ENCODE measurements at places on chromosomes 6 and 20. TPM values are rescaled to one million over a fixed set of nuclear protein-coding genes. Genes with fewer than 3 reads are reported as not detected.

Gene PPP1R3G
- 0.55 TPM for total RNA-seq

- no peak overlapping the region for H3K27ac ChIP-seq
- H3K4me1 ChIP-seq: peaks cover 3% of the 10 kb centered on the region
Observed at GRCh38 chr20:51258582-51259165, 235.8 kb upstream of the KCNG1 start.

DNA sequence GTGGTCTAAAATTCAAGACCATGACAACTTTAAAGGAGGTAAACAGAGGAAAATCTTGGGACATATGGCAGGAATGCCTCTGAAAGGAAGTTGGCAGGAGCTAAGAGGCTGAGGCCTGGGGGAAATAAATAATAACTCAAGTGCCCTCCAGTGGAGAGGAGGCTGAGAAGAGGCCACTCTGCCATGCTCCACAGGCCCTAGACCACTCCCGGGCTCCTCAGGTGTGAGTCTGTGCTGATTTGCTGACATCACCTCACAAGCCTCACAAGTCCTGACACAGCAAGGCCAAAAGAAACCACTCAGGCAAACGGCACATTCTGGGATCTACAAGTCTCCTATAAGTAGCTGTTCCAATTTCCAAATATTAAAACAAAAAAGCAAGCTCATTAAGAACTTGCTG is 91.0 kb upstream of the RIPOR2 start:
- no peaks in the 10 kb centered on the region for H3K27me3 ChIP-seq
- H3K4me3 ChIP-seq: no peak overlapping the region
- no peaks in the 10 kb centered on the region for H3K4me1 ChIP-seq
- no peaks in the 10 kb centered on the region for H3K36me3 ChIP-seq
- no peak for DNase-seq

DNA sequence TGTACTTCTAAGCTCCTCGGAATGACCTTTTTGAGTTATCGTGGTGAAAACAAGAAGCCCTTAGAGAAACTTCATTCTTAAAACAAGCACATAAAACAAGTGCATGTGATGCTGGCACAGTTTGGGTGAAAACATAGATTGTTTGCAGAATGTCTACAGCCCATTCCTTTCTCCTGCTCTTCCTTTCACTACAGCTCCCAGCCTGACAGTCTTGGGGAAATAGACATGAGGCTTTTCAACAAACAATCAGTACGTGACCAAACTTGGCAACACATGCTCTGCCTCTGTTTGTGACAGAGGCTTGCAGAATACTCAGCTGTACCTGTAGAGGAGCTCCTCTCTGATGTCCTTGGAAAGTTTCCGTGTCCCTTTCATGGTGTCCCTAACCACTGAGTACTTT is 321.6 kb downstream of the ZFAND3 start:
- no peak overlapping the region for H3K4me3 ChIP-seq
- H3K27me3 ChIP-seq: no peaks in the 10 kb centered on the region
- peaks cover 4% of the 10 kb centered on the region for H3K36me3 ChIP-seq

GRCh38 chr20:20823476-20823881 is 111.0 kb upstream of the RALGAPA2 start:
- H3K27me3 ChIP-seq: peaks cover 8% of the 10 kb centered on the region
- H3K4me1 ChIP-seq: peaks cover 10% of the 10 kb centered on the region
- H3K36me3 ChIP-seq: no peaks in the 10 kb centered on the region
- no peak for DNase-seq
- no peak overlapping the region for H3K27ac ChIP-seq
- no peak overlapping the region for H3K4me3 ChIP-seq

GRCh38 chr6:166775180-166775922 is 148.3 kb upstream of the RPS6KA2 start:
- H3K4me1 ChIP-seq: no peaks in the 10 kb centered on the region
- no peak for DNase-seq
- H3K27ac ChIP-seq: no peak overlapping the region
- no peaks in the 10 kb centered on the region for H3K36me3 ChIP-seq
- no peak overlapping the region for H3K4me3 ChIP-seq

DNA sequence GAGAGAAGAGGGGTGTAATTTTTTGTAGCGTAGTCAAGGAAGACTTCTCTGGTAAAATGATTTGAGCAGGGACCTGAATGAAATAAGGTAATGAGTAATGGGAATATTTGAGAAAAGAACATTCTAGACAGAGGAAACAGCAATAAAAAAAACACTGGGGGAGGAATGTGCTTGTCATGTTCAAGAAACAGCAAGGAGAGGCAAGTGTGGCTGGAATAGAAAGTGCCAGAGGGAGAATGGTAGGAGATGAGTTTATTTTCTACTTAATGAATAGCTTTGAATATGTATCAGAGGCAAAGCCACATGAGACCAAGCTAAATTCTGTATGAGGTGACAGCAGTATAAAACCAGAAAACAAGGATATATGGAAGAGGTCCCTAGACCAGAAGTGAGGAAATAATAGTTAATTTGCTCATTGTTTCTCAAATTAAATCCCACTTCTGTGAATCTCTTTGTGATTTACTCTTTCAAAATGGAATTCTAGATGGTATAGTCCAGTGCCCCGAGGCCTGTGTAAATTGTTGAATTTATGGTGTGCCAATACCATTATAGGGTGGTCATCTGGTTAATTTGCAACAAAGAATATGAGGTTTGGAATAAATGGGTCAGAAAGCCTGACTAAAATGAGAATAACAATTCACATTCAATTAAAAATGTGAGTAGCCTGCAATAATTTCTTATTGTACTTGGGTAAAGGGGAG is 170.2 kb downstream of the CDKAL1 start:
- H3K27me3 ChIP-seq: no peaks in the 10 kb centered on the region
- H3K4me1 ChIP-seq: peaks cover 31% of the 10 kb centered on the region
- no peaks in the 10 kb centered on the region for H3K36me3 ChIP-seq
- DNase-seq: no peak

- H3K4me3 ChIP-seq: no peak overlapping the region
- H3K4me1 ChIP-seq: peaks cover 20% of the 10 kb centered on the region
- H3K36me3 ChIP-seq: no peaks in the 10 kb centered on the region
- H3K27ac ChIP-seq: no peak overlapping the region
- no peak for DNase-seq
Observed at GRCh38 chr6:18048953-18049630, 61.7 kb upstream of the KIF13A start.

DNA sequence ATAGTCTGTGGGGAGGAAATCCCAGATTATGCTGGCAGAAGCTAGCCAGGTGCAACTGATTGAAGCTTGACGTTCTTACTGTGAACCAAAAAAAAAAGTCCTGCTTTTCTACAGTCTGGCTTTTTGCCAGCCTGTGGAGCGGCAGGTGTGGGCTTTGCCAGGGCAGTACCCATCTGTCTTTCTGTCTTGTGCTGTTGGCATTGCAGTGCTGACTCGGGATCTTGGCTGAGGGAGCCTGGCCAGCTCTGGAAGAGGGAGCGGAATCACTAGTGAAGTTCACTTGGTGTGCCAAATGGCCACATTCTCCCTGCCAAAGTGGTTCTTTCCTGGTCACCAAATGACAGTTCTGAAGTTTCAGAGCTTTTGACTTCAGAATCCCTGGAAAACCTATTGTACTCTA is 5.0 kb downstream of the KIF3B start:
- no peaks in the 10 kb centered on the region for H3K36me3 ChIP-seq
- H3K27ac ChIP-seq: no peak overlapping the region
- no peak overlapping the region for H3K4me3 ChIP-seq
- H3K27me3 ChIP-seq: no peaks in the 10 kb centered on the region

DNA sequence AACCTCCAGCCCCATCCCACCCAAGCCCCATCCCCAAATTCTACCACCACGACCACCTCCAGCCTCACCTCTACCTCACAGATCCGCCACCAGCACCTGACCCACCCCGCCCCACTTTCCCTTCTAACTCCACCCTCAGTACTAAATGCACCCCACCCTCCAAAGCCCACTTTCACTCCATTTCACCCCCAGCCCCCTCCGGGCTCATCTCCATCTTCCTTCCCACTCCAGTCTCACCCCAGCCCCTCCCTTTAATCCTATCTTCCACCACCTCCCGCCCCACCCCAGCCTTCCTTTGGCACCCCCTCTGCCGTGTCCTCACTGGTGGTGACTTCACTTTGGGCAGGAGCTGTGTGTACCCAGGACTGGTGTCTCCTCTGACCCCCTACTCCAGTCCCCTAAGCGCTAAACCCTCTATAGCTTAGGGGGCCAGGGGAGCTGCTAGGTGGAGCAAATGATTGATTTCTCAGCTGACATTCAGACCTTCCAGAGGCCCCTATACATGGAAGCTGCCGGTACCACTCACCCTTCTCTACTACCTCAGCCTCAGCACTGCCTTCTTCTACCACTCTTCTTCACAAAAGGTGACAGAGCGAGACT is 2.8 kb upstream of the NSFL1C start:
- H3K4me3 ChIP-seq: no peak overlapping the region
- no peaks in the 10 kb centered on the region for H3K36me3 ChIP-seq
- H3K27me3 ChIP-seq: no peaks in the 10 kb centered on the region
- no peak for DNase-seq
- H3K27ac ChIP-seq: peak overlapping the region; percentile 72
- H3K4me1 ChIP-seq: peaks cover 52% of the 10 kb centered on the region

Gene CAPN11
- total RNA-seq: 2.5 TPM

DNA sequence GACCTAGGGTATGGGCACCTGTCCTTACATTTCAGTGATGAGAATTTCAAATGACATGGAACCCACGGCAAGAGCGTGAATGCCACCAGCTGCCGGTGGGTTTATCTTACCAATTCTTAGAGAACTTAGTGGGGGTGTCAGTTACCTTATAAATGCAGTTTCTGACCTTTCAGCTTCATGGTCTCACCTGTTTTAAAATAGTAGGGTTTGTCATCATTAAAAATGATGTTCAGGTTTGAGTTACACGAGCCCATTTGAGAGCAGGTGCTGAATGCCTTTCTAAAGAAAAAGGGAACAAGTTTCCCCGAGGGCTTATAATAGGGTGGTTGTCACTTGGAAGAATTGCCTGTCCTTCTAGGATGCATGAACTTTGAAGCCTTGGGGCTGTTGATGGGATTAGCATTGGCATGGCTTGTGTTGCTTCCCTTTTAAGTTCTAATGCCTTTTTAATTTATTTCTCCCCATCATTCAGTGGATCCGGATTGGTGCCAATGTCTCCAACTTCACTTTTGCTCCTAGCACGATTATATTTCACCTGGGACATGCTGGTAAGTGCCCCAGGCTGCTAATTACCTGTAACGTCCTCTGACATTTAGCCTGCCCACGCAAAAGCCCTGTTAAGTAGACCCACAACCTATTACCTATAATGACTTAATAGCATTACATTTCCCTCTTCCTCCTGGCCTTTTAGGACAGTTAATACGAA is 27.9 kb downstream of the GHRH start:
- no peak overlapping the region for H3K27ac ChIP-seq
- no peak for DNase-seq
- peaks cover 98% of the 10 kb centered on the region for H3K36me3 ChIP-seq
- no peaks in the 10 kb centered on the region for H3K27me3 ChIP-seq
- no peak overlapping the region for H3K4me3 ChIP-seq

GRCh38 chr20:3677733-3678132 is 4.1 kb downstream of the ADAM33 start:
- H3K4me3 ChIP-seq: no peak overlapping the region
- no peak for DNase-seq
- peaks cover 62% of the 10 kb centered on the region for H3K27me3 ChIP-seq

Gene CGAS
- 4.3 TPM for total RNA-seq

- peak overlapping the region; percentile 97 for H3K27ac ChIP-seq
- no peak for DNase-seq
- no peaks in the 10 kb centered on the region for H3K27me3 ChIP-seq
- H3K36me3 ChIP-seq: peaks cover 20% of the 10 kb centered on the region
- peak overlapping the region; percentile 91 for H3K4me3 ChIP-seq
Observed at GRCh38 chr6:10695086-10695657, 400 bp downstream of the PAK1IP1 start.

Gene TRIM40
- not detected for total RNA-seq

DNA sequence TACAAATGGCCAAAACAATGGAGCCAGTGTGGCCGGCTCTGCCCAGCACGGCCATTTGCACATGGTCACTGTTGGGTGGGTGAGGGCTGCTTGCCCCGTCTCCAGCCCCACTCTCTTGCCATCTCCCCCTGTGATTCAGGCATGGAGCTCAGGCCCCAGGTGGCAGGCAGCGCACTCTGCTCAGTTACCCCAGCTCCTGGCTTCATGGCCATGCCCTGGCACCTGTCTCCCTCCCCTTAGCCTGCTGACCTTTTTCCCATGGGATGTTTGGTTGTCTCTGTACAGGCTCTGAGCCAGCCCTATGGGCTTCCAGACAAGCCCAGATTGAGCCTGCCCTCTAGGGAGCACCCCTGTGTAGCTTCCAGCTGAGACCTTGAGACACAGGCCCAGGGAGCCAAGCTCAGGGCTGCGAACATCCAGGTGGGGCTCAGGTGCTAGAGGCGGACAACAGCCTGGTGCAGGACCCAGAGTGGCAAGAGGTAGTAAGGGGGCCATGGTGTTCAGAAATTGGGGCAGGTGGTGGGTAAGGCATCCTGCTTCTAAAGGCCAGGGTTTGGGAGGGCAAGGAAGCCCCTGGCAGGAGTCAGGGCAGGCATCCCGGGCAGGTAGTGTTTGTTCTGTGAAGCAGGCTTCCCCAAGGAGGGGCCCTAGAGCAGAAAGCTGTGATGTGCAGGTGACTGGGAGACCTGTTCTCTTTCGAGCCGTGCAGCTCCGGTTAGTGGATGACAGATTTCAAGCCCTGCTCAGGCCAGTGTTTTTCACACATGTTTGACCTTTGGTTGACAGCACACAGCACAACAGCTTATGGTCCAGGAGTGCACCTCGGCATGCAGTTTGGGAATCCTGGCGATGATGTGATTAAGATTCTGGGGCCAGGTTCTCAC is 17.7 kb downstream of the SYNJ2 start:
- no peak for DNase-seq
- H3K27me3 ChIP-seq: no peaks in the 10 kb centered on the region
- no peak overlapping the region for H3K4me3 ChIP-seq
- no peaks in the 10 kb centered on the region for H3K36me3 ChIP-seq
- H3K4me1 ChIP-seq: peaks cover 35% of the 10 kb centered on the region

Gene OR2H2
- total RNA-seq: not detected

GRCh38 chr6:77930952-77931351 is 278.1 kb downstream of the MEI4 start:
- no peak for DNase-seq
- H3K36me3 ChIP-seq: no peaks in the 10 kb centered on the region
- H3K4me1 ChIP-seq: no peaks in the 10 kb centered on the region
- H3K27ac ChIP-seq: no peak overlapping the region

DNA sequence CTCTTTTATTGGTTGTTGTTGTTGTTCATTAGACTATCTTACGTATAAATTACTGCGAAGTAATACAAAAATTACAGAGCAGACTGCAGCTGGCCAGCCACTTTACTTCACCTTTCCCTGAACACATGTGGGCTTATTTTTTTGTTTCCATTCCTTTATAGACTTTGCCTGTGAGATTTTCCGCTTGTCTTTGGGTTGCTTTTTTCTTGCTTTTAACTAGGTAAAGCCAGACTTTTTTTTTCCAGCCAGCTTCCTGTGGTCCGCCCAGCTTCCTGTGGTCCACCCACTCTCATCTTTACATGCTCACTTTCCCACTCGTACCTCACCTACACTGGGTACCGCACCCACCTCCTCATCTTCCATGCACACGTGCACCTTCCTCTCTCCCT is 79.0 kb downstream of the IPCEF1 start:
- no peaks in the 10 kb centered on the region for H3K4me1 ChIP-seq
- no peak overlapping the region for H3K4me3 ChIP-seq
- H3K27ac ChIP-seq: no peak overlapping the region
- no peaks in the 10 kb centered on the region for H3K27me3 ChIP-seq
- H3K36me3 ChIP-seq: no peaks in the 10 kb centered on the region

Gene TSBP1
- total RNA-seq: not detected

- peaks cover 25% of the 10 kb centered on the region for H3K4me1 ChIP-seq
- H3K36me3 ChIP-seq: no peaks in the 10 kb centered on the region
- H3K27me3 ChIP-seq: no peaks in the 10 kb centered on the region
- H3K4me3 ChIP-seq: no peak overlapping the region
Observed at GRCh38 chr6:160394654-160395035, 46.5 kb downstream of the SLC22A3 start.

Gene HTR1E
- not detected for total RNA-seq

Gene CTCFL
- not detected for total RNA-seq
